ENCODE measurements at places on chromosomes 12 and 14. TPM values are rescaled to one million over a fixed set of nuclear protein-coding genes. Genes with fewer than 3 reads are reported as not detected.

GRCh38 chr12:102423462-102423861 is 56.9 kb downstream of the IGF1 start:
- ATAC-seq = no peak

- no peak for ATAC-seq
These were observed 101.4 kb upstream of the RTL1 start for GRCh38 chr14:101004954-101005353.

- ATAC-seq = no peak
These were observed 16.5 kb upstream of the LUM start for GRCh38 chr12:91127751-91128150.

GRCh38 chr12:79689061-79689476 is 1.7 kb downstream of the PAWR start:
- no peak for ATAC-seq

DNA sequence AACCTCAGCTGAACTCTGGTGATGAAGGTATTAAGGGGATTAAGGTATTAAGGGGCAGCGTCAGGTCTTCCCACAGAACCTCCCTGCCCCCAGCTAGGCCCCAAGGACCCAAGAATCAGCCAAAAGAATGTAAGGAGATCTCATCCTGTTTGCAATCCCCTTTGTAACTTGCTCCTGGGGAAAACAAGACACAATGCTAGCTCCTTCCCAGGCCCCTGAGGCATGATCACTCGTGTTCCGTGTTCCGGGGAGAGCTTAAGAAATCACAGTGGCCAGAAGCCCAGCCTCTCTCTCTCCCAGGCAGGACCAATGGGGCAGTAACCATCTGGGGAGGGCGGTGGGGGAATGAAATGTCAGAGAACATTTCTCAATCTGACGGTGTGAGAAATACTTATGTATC is 33.2 kb downstream of the PIGH start:
- ATAC-seq = no peak

- peak; percentile 99 for ATAC-seq
These were observed 56.8 kb downstream of the CDK17 start for GRCh38 chr12:96343347-96343954.

The ING4 gene
- total RNA-seq = 13.4 TPM
